Right hindlimb (tissue), 1 donor: ENCODE measurements at places on chromosomes 16 and 17.

DNA sequence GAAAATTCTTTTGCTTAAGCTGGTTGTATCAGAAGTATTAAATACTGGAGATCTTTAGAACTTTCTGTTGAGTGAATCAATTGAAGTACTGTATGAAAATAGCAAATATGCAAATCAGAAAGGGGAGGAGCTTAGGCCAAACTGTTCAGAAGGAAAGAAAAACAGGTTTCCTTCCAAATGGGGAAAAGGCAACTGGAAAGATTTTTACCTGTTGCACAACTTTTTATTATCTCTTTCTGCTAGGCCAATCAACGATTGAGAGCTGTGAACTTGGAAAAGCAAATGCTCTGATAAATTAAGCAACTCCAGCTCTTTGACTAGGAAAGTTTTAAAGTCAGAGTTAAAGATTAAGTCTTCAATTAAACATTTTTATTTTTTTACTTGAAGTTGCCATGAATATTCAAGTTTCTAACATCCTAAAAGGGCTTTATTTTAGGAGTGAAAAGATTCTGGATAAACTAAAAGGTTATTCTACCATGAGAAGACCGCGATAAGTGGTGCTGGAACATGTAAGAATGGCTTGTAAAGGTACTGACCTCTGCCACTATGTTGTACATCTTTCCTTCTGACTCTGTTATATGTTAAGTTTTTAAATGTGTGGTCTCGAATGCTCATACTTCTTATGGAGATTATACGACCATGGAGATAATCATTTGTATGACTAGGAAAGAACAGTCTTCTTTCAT lies 16.5 kb downstream of the DCUN1D3 start:
- no peak for DNase-seq

DNA sequence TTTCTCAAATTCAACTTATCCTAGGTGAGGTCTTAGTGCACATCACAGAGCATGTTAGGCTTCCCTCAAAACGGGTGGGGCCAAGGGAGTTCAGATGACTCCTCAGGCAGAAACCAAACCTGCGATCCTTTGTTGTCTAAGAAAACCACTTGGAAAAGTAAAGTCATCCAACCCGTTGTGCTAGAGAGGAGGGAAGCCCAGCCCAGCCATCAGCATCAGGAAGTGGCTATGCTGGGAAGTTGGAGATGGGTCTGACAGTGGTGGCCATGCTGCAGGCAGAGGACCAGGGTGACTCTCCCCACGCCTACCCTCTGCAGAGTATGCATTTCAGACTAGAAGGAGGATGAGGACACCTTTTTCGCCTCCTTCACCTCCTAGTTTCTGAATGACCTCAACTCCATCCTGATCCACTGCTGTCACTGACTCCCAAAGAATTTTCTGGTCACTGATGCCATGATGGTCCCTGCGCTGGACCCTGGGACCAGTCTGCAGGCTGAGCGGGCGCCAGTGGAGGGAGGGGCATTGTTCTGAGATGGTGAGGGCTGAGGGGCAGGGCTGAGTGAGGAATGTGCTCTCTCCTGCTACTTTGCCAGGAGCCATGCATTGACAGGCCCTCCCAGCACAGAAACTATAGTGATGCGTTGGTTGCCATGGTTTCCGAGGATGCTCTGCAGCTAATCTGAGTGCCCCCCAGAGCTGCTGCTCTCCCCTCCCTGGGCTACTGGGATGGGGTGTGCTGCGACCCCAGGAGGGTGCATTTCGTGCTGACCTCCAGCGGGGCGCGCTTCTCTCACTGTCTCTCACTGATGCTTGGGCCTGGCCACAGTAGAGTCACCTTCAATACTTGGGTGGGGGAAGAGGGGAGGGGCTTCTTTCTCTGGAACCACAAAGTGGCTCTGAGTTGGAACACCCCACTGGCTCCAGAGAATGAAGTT lies 20.4 kb downstream of the ALOX12B start:
- DNase-seq, result no peak

GRCh38 chr17:51479303-51479702 lies 219.0 kb downstream of the UTP18 start:
- no peak for DNase-seq

DNA sequence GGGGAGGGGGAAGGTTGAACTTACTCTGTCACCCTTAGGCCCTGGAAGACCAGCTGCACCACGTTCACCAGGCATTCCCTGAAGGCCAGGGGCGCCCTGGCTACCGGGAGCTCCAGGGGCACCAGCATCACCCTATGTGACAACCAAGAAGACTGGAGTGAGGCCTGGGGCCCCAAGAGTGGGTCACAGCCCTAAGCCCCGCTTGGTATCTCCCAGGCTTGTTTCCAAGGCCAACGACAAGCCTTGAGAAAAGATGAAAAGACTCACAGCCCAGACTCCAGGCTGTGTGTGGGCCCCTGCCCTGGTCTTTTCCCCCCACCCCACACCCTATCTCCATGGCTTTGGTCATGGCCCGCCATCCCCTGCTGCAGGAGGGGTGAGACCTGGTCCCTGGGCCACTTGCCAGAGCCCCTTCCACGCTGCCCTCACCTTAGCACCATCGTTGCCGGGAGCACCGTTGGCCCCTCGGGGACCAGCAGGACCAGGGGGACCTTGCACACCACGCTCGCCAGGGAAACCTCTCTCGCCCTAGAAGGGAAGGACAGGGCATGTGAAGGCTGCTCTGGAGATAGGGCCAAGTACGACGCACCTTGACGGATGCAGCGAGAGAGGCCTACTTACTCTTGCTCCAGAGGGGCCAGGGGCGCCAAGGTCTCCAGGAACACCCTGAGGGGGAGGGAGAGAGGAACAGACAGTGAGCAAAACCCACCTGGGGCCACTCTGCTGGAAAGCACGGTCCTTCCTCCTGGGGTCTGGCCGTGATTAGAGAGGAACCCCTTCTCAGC lies 9.9 kb downstream of the COL1A1 start:
- DNase-seq, result peak; percentile 71

- DNase-seq, result peak; percentile 67
Measured at GRCh38 chr16:78745108-78746019, 645.9 kb downstream of the WWOX start.

DNA sequence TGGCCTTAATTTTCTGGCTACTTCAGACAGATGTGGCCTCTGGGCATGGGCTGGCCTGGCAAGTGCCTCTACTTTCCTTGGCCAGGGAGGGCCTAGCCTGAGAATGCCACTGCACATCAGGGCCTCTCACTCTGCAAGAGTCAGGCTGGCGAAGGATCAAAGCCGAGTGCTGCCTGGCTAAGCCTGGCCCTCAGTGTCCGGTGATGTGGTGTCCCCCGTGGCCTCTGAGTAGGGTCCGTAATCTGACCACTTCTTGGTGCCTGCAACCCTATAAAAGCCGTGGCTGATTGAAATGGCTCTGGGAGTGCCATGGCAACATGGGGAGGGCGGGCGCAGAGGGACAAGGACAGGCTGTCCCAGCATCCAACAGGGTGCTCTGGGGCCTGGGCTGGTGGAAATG lies 30.2 kb downstream of the TBX4 start:
- peak; percentile 16 for DNase-seq

DNA sequence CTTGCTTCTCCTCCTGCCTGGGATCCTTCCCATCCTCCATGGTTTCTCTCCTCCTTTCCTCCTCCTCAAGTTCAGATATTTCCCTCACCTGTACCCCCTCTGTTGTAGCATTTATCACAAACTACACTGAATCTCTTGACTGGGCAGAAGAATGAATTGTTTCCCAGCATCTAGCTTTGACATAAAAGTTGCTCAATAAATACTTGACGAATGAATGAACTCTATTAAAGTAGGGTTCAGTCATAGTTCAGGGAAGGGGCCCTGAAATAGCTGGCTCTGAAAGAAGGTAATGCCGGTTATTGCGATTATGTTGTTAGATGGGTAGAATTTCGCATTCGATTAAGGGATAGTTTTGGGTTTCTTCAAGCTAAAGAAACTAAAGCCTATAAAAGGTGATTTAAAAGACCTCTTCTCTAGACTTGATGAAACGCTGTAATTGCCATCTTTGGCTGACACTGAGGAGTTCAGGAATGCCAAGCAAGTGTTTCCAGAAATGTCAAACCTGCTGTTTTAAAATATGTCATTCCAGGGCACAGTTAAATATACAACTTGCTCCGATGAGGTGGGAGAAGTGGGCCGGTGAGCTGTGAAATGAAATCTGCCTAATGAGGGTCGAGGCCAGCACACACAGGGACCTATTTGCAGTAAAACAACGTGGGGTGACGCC lies 1.0 kb upstream of the CPD start:
- DNase-seq, result no peak

DNA sequence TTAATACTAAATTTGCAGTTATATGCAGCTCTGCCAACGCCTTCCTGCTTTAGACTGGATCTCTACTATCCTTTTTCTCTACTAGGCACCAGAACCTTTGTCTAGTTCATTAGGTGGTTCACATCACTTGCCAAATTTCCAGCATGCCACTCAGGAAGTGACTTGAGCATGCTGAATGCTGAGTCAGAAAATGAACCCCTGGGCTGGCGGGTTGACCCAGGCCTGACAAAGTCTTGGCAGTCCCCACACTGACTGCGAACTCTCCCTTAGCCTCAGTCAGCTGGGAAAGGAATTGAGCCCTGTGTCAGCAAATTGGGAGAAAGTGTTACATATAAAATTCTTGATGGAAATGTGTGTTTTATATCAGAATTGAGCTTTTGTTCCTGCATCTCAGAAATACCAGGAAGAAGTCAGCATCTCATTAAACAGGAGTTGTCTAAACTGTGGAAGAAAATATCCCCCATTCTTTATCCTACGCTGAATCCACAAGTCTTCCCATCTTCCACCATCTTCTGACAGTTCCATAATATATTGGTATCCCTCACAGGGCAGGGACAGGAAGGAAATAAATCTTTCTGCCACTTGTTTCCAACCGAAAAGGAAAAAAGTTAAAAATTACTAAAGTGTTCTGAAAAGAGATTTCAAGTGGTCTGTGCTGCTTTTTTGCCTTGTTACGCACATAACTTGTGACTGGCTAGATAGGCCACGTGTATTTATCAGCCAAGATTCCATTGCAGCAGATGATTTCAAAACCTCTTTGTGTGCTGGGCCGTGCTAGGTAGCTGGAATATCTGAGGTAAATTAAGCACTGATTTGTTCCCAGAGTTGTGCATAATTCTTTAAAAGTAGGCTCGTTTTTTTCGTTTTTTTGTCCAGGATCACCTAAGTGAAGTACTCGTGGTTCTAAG lies 16.7 kb upstream of the SLC12A3 start:
- no peak for DNase-seq

- no peak for DNase-seq
Measured at GRCh38 chr17:16122697-16123434, 92.5 kb downstream of the NCOR1 start.

GRCh38 chr17:63675607-63676546 lies 24.0 kb downstream of the LIMD2 start:
- DNase-seq, result peak; percentile 49

- DNase-seq, result no peak
Measured at GRCh38 chr17:41390411-41390938, 6.9 kb downstream of the KRT31 start.

DNA sequence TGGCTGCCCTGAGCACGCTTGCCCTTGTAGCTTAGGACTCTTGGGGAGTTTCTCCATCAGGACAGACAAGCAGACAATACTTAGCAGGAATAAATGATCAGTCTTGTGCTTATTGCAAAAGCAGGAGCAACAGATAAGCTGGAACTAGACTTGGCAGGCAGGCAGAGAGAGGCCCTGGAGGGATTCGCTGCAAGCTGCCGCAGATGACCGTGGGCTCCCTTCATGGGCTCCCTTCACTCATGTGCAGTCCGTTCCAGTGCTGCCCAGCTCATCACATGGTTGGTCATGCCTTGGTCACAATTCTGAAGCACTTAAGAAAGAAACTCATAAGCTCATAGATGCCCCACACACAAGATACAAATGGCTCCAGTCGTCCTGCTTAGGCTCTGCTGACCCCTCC lies 2.4 kb upstream of the SLC5A10 start:
- no peak for DNase-seq

DNA sequence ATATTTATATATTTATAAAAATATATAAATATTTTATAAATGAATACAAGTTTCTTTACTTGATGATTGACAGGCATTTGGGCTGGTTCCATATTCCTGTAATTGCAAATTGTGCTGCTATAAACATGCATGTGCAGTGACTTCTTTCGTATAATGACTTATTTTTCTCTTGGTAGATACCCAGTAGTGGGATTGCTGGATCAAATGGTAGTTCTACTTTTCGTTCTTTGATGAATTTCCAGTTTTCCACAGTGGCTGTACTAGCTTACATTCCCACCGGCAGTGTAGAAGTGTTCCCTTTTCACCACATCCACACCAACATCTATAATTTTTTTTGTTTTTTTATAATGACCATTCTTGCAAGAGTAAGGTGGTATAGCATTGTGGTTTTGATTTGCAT lies 7.8 kb downstream of the ACSM2B start:
- no peak for DNase-seq

DNA sequence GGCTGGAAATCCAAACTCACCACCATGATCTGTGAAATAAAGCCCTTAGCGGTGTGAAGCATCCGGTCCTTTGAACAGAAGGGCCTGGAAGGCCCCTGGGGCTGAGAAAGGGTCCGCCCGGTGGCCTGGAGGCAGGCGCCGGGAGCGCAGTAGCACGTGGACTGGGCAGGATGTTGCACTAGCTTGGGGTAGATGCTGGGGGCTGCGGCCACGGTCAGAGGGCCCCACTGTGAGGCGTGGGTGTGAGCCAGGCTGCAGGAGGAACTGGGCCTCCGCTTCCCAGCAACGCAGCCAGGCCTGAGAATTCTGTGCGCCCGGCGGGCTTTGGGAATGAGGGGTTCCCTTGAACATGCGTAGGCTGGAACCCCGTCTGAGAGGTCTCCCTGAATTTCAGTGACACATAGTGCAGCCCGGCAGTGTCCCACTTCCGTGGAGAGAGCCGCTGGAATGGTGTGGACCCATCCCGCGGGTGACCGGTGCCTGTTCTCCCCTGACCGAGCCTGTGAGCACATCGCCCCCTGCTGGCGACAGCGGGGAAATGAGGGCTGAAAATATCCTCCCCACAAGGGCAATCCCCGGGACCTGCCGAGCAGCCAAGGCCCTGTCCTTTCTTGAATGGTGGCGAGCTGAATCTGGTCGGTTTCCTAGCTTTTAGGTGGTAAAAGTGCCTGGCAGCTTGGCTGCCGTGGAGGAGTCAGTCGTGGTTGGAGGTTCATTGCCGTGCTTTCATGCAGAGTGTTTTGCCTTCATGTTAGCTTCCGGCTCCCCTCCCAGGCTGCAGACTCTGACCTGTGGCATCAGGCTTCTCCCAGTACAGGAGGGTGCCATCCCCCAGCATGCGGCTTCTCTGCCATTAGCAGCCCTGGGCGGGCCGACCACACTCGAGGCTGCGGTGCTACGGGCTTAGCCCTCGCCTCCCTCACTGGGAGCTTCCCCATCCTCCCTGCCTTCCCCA lies 43.8 kb downstream of the DNAJA2 start:
- peak; percentile 58 for DNase-seq

DNA sequence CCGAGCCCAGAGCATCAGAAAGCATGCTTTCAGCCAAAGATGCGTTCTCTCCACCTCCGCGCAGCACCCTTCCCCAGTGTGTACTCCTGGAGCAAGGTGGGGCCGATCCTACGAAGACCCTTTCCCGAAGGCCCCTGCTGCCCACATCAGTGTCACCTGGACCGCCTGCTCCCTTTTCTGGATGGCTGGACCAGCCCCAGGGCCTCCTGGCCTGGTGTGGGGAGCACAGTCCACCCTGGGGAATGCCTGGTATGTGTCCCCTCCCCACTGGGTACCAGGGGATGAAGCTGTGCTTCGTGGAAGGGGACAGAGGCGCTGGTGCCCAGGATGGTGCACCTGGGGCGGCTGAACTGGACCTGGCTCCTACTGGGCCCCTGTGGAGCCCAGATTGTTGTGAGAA lies 173.8 kb downstream of the SEC14L1 start:
- peak; percentile 26 for DNase-seq

GRCh38 chr16:78607465-78607864 lies 508.0 kb downstream of the WWOX start:
- no peak for DNase-seq
